ENCODE measurements at places on chromosomes 7 and 10.
A peak's percentile ranks its signal among the peaks of the same experiment; 100 is the strongest.

GRCh38 chr10:8041992-8042720, 12.3 kb upstream of the GATA3 start:
- no peak for DNase-seq

GRCh38 chr10:17415046-17415658, 39.2 kb downstream of the ST8SIA6 start:
- DNase-seq: no peak

DNA sequence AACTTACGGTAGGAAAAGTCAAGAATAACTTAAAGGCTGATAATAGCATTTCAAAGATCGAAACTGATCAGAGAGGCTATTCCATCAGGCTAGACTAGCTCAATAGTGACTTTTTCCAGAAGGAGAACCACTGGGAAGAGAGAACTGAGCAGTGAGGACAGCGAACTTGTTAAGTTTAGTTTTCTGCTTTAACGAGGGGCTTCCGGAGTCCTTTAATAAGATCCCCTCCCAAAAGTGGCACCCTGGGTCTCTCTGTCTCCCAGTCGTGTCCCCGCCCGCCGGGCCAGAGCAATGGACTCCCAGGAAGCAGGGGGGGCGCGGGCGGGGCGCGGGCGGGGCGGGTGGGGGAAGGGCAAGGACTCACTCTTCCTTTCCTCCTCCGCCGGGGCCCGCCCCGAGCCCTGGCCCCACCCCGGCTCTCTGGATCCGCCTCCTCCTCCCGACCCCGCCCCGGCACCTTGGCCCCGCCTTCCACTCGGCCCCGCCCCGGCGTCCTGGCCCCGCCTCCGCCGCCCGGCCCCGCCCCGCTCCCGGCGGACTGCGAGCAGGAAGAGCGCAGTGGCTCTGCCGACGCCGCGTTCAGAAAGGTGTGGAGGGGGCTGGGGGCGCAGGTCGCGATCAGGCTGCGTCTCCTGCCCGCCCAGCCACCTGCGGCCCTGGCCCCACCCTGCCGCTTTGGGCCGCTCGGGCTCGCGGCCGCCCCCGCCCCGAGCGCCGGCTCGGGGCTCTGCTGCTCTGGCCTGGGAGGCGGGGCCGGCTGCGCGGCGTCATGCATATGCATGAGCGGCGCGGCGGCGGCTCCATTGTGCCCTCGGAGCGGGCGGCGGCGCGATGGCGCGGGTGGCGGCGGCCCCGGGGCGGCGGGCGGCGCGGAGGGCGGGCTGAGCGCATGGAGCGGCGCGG, at the start of gene ZMIZ2:
Gene ZMIZ2 (plus strand): TSS at position 803 of the 903 bp plus-strand sequence. CDS start 7,403 bp downstream, outside the sequence.
- DNase-seq: peak; percentile 95

- no peak for DNase-seq
These were observed 72.7 kb upstream of the TRIL start for GRCh38 chr7:29030781-29031275.

DNA sequence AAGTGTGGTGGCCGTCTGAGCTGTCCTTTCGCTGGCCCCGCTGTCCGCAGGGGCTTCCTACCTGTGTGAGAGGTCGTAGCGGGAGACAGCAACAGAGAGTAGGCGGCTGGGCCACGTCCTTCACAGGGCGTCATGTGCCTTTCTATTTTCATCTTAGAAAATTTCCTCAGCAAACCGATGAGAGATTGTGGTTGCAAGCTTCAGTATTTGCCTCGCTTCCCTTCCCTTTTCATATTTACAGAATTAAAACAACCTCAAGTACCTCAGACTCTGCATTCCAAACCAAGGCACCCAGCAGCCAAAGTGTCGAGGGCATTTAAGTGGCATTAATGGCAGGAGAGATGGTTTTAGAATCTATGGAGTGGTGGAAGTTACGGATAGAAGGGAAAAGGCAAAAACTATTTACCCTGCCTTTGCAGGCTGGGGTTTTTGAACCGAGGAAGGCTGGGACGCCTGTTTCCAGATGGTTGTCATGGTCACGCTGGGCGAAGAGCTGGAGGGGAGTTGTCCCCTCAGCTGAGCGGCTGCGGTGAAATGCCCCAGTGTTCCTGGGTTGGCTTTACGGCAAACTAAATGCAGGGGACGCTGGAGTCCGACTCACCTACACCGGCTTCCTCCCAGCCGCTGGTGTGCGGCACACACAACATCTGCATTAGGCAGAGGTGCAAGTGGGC, 41.9 kb downstream of the WIPI2 start:
- DNase-seq: no peak

GRCh38 chr10:68446179-68446578, 25.6 kb downstream of the DNA2 start:
- no peak for DNase-seq

DNA sequence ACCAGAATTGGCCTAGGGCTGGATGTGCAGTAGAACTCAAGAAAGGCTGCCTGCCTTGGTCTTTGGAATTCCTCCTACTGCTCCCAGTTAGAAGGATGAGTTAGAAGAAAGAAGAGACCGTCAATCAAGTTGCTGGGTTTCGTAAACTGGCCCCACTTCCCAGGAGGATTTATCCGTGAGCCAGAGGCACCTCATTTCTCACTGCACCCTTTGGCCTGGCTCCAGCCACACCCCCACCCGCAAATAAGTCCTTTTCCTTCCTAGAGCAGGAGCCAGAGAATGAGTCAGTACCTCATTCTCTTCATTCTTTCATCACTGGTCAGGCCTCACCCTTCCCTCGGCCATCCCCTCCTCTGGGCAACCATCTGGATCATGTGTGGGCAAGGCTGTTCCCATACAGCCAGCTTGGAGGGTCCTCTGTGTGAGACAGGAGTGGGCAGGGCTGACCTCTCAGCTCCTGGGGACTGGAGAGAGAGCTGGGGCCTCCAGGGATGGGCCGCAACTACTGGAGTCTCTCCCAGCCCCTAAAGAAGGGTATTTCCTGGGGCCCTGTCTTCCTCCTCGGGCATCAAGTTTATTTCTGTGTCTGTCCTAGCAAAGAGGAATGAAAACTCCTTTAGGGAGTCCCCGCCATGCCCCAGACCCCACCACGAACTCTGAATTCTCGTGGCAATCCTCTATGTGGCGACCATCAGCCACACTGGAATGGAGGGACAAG, 87.2 kb upstream of the DUSP5 start:
- no peak for DNase-seq

GRCh38 chr7:45021604-45022296, 21.7 kb downstream of the CCM2 start:
- DNase-seq: no peak
